ENCODE measurements at places on chromosomes 13 and 19.

GRCh38 chr13:39023761-39024160 is 14.1 kb downstream of the PROSER1 start:
- no peak for DNase-seq

GRCh38 chr19:48487544-48487943 is 18.4 kb downstream of the CYTH2 start:
- DNase-seq = no peak

DNA sequence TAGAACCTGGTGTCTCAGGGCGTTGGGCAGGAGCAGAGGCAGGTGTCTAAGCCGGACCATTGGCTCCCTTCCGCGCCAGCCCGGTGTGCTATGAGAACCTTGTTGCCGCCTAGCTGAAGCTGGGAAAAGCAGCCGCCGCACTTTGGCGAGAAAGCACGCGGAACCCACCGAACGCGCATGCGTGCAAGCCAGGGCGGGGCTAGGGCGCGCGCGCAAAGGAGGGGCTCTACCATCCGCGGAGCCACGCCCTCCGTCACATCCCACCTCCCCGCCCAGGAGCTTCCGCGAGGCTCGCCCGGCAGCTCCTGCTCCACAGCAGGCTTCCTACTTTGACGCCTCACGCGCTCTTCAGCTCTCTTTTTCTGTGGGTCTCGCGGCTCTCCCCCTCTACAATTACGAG is 51.3 kb downstream of the WDR87 start:
- no peak for DNase-seq

DNA sequence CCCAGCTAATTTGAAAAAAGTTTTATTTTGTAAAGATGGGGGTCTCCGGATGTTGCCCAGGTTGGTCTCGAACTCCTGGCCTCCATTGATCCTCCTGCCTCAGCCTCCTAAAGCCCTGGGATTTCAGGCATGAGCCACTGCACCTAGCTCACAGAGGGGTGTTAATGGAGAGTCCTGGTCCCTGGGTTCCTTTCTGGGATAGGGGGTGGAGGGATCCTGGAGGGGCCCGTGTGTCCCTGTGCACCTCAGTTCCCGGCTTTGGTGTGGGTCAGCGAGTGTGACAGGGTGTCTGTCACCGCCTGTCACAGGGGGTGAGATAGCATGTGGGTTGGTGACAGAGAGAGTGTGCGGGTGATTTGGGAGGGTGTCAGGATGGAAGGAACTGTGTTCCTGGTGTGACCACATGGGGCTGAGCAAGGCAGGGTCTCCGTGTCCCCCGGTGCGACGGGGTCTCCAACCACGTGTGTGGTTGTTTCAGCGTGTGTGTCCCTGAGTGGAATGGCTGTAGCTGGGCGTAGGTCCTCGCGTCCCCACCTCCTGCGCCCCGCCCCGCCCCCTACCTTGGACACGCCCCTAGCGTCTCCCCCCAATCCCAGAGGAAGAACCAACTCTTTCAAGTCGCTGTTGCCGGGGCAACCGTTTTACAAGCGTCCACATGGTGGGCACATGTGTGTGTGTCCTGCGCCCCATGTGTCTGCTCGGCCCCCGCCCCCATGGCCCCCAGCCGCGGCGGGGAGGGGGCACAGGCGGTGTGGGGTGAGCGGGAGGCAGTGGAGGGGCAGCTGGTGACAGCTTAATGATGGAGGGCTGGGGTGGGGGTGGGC is 2.9 kb upstream of the NRTN start:
- no peak for DNase-seq

DNA sequence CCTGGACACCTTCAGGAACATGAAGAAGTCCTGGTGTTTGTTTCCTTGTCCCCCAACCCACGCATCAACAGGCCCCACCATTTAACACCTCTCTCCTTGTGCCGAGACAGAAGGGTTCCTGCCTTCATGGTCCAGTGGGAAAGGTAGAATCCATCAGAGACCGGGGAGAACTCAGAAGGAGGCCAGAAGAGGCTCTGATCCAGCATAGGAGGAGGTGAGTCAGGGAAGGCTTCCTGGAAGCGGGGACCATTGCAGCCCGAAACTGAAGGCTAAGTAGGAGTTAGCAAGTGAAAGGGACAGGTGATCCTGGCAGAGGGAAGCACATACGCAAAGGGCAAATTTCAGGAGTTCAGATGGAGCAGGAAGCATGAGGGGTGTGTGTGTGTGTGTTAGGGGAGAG is 484 bp downstream of the ICAM3 start:
- DNase-seq = no peak

- no peak for DNase-seq
Measured at GRCh38 chr13:87982400-87982799, 311.2 kb downstream of the SLITRK5 start.

DNA sequence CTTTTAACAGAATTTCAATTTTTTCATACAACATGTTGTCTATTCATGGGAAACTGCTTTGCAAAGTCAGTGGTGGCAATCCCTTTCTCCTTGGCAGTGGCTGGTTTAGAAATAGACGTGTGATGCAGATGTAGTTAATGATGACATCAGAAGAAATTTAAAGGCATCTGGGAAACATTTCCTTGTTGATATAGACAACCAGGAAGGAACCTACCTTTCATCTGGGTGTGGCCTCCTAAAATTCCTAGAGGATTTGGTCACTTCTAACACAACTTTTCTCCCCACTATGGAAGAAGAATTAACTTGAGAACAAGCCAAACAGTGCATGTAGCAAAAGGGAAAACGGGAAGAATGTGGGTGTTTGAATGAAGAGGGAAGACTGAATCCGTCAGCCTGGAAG is 102.8 kb downstream of the EFNB2 start:
- no peak for DNase-seq

- no peak for DNase-seq
Measured at GRCh38 chr13:43663474-43664090, 123.2 kb downstream of the ENOX1 start.

- no peak for DNase-seq
Measured at GRCh38 chr19:5355076-5355475, 14.5 kb upstream of the PTPRS start.

DNA sequence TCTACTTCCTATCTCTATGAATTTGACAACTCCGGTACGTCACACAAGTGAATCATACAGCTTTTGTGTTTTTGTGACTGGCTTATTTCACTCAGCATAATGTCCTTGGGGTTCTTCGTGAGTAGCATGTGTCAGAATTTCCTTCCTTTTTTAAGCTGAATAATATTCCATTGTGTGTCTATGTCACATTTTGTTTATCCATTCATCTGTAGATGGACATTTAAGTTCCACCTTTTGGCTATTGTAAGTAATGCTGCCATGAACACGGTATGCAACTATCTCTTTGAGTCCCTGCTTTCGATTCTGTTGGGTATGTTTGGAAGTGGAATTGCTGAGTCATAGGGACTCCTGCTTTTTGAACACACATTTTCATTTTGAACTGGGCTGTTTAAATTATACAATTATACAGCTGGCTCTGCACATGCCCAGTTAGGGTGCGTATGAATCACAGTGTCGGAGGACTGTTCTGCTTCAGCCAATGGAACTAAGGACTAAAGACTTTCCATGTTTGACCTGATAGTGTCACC is 43.0 kb upstream of the C13orf42 start:
- DNase-seq = no peak

DNA sequence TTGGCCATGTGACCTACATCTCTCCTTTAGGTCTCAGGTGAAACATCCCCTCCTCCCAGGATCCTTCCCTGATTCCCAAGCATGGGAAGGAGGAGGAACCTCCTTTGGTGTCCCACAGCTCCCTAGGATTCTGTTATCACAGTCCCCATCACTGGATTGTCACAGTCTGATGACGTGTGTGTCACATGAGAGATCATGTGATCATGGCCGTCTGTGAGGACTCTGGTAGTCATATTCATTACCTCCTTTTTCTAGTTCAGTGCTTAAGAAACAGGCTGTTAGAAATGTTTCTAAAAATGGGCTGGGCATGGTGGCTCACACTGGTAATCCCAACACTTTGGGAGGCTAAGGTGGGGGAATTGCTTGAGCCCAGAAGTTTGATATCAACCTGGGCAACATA is 3.0 kb downstream of the DHX34 start:
- no peak for DNase-seq

GRCh38 chr19:801861-802497 is 4.7 kb downstream of the PTBP1 start:
- DNase-seq = peak; percentile 66

DNA sequence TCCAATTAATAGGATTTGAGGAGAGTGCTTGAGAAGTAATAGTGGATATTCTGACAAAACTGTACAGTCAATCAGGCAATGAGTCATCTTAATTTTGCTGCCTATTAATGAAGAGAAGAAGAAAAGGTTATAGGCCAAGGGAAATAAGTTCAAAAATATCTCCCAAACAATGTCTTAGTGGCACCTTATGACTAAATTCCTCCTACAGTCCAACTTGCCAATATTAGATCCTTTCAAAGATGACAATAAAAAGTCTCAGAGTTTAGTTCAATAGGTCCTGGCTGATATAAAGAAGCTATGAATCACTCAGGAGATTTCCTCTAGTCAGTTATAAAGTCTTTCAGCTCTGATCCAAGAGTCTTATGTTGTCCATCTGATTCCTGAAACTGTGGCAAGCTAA is 27.9 kb downstream of the UGGT2 start:
- no peak for DNase-seq

DNA sequence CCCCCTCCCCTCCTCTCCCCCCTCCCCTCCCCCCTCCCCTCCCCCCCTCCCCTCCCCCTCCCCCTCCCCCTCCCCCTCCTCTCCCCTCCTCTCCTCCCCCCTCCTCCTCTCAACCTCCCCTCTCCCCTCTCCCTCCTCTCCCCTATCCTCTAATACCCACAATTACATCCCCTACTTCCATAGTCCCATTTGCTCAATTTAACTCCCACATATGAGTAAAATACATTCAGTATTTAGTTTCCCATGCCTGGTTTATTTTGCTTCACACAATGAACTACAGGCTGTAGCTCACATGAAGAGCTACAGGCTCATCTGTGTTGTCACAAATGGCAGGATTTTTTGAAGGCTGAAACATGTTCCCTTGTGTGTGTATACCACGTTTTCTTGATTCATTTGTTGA is 6.9 kb downstream of the NLRP5 start:
- DNase-seq = no peak

DNA sequence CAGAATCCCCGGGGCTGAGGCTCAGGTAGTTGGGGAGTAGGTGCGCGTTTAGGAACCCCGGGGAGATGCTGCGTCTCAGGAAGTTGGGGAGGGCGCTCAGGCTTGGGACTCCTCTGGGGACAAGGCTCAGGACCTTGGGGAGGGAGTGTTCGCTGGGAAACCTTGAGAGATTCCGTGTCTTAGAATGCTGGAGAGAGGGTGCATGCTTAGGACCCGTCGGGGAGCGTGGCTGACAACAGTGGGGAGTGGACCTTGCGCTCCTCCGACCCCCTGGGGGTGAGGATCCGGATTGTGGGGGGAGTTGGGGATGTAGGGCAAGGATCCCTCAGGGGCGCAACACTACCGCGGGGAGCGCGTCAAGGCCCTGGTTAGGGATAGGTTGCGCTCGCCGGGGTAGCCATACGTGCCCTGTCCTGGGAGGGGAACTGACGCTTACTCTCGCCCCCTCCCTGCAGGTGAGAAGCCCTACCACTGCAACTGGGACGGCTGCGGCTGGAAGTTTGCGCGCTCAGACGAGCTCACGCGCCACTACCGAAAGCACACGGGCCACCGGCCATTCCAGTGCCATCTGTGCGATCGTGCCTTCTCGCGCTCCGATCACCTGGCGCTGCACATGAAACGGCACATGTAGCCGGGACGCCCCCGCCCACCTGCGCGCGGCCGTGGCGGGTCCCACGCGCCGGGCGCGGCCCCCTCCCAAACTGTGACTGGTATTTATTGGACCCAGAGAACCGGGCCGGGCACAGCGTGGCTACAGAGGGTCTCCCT is 2.0 kb downstream of the KLF2 start:
- no peak for DNase-seq

DNA sequence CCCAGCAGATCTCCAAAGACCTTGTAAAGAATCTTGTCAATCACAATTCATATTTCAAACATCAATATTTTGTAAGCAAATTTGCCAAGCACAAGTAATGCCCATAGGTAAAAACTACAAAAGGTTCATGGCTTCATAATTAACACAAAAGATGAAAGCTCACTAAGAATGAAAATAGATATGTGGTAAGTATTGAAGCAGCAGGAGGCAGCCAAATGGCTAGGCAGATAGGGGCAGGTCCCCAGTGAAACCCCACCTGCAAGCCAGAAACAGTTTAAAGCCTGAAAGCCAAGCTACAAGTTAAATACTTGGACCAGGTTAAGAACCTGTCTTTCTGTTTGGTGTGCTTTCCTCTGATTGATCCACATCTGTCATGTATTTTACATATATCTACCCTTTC is 942.6 kb upstream of the SPRY2 start:
- no peak for DNase-seq

DNA sequence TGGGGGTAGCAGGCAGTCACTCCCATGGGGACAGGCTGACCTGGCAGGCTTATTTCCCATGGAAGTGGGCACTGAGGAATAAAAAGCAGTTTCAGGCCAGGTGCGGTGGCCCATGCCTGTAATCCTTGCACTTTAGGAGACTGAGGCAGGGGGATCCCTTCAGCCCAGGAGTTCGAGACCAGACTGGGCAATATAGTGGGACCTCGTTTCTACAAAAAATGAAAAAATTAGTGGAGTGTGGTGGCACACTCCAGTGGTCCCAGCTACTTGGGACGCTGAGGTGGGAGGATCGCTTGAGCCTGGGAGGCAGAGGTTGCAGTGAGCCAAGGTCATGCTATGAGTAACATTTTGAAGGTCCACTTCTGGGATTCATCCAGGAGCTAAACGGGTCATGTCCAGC is 6.0 kb downstream of the GJB2 start:
- no peak for DNase-seq

DNA sequence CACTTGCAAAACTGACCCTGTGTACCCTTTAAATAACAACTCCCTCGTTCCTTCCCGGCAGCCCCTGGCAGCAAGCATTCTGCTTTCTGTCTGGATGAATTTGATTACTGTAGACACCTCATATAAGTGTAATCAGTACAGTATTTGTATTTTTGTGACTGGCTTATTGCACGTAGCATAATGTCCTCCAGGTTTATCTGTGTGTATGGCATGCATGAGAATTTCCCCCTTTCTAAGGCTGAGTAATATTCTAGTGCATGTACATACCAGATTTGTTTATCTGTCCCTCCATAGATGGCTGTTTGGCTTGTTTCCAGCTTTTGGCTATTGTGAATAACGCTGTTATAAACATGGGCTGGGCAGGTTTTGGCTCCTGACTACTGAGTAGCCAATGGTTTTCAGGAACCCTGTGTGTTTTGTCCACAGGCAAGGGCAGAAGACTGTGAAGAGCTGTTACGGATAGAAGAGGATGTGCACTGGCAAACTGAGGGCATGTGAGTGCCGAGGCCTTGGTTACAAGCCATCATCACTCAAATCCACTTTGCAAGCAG is 98.0 kb downstream of the ESD start:
- DNase-seq = no peak

GRCh38 chr19:49113762-49114629 is at the start of gene LIN7B:
Gene LIN7B, plus strand, starts transcription at chr19:49114370. Its CDS starts 35 bp downstream, at chr19:49114405.
- DNase-seq = peak; percentile 78

DNA sequence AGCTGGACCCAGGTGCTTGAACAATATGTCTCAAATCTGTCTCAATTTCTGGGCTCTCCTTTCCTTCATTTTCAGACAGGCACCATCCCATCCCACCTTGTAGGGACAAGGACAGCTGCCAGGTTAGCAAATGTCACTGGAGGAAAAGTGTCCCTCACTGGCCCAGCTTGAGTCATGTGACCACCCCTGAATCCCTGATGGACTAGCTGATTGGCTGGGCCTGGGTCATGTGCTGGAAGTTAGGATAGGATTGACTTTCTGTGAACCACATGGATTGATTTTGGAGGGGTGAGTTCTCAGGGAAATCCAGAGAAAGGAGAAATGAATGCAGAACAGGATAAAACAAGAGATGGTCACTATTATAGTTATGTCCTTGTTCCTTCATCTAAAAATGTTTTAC is 28.2 kb upstream of the FXYD3 start:
- DNase-seq = no peak

All from sciatic nerve (tissue), 2 donors.